Left hindlimb (tissue), 1 donor: ENCODE measurements at places on chromosomes 4 and X.

DNA sequence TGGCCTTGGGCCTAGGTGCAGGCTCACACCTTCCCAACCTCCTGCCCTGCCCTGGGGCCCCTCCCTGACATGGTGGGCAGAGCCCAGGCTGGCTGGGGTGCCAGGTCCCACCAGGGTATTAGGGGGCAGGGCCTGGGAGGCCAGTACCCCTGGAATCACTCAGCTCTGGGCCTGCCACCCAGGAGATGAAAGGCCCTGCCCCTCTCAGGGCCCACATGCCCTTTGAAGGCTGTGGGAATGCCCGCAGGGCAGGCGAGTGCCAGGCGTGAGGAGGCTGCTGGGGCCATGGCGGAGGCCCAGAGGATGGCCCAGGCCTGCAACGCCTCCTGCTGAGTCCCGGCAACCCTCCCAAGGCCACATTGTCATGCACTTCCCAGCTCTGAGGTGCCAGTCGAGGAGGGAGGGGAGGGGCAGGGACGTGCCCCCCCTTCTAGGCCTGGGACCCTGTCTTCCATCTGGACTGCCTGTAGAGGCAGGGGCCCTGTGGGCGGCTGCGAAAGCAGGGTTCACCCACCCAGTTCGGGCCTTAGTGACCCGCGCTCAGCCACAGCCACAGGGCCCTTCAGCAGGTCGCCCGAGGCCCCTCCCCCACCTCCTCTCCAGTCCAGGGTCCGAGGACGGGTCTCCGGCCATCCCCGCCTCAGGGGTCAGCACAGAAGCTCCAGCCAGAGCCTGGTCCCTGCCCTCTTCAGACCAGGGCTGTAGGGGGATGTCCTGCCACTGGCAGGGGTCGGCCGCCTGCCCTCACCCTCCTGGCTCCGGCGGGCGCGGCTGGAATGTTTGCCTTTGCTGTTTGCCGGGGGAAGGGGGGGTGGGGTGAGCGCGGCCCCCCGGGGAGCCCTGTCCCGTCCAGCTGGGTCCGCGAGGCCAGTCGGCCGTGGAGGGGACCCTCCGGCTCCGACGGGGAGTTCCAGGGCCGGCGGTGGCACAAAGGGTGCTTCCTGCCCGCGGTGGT is 26.7 kb upstream of the FGFR3 start:
- DNase-seq: no peak

GRCh38 chr4:93199492-93199891 is 629.1 kb upstream of the ATOH1 start:
- peak; percentile 27 for DNase-seq

DNA sequence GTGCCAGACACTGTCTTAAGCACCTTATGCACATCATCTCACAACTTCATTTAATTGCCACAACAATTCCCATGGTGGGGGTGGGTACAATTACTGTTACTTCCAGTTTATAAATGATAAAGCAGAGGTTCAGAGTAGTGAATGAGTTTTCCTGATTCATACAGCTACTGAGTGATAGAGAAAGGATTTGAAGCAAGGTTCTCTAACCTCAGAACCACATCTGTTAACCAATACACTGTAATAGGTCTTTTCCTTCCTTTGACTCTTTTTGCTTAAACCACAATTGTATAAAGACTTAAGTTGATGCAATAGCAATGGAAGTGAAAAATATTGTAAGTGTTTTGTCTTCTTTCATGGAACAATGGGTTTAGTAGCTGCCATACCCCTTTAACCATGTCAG is 43.5 kb upstream of the PAK3 start:
- no peak for DNase-seq

DNA sequence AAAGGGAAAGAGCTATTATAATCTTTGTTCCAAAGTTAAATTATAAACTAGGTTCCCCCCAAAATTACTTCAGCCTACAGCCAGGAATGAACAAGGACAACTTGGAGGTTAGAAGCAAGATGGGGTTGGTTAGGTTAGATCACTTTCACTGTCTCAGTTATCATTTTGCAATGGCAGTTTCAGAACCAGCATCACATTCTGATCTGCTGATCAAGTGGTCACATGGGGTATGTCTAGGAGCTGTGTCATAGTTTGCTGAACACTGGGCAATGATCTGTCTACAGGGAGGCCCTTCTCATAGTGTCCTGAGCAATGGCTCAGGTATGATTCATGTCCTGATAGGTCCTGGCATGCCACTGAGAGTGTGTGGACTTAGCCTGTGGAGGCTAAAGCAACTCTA is 41.6 kb upstream of the XIAP start:
- no peak for DNase-seq

DNA sequence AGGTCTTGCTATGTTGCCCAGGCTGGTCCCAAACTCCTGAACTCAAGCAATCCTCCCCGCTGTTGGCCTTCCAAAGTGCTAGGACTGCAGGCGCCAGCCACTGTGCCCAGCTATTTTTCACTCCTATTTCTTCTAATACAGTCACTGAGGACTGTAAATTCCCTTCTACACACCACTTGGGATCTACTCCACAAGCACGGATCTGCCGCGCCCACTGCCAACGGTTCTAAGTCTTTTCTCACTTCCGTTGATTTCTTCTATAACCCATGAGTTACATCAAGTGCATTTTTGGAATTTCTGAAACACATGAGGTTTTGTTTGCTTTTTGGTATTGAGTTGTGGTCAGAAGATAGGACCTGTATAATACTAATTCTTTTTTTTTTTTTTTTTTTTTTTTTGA is 48.6 kb downstream of the FAM53A start:
- DNase-seq: no peak

GRCh38 chr4:16067515-16067914 is 16.3 kb downstream of the PROM1 start:
- no peak for DNase-seq

DNA sequence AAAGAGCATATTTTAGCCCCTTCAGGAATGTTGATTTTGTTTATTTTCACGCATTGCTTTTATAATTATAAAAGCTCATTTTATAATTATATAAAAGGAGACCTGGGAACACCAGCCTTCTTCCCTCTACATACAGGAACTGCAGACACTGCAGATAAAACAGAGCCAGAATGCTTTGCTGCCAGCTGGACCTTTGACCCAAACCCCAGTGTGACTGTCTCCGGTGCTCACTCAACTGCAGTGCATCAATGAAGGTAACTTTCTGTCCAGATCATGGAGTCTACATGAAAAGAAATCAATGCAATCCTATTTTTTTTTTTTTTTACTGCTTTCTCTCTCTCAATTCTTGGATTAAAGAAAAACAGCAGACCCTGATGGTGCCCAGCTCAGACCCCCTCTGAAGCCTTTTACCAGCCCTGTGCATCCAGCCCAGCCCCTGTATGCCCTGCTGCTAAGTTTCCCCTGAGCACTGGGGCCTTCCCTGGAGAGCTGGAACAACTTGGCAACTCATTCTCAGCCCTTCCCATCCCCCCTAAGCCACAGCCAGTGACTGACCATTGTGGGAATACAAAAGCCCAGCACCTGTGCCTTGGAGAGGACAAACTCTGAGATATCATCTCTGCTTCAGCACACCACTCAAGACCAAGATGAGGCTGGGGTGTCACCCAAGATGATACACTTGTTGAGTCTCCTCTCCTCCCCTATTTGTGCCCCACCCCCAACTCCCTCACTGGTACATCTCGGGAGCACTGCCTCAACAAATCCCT is 182.1 kb downstream of the EVC2 start:
- no peak for DNase-seq

DNA sequence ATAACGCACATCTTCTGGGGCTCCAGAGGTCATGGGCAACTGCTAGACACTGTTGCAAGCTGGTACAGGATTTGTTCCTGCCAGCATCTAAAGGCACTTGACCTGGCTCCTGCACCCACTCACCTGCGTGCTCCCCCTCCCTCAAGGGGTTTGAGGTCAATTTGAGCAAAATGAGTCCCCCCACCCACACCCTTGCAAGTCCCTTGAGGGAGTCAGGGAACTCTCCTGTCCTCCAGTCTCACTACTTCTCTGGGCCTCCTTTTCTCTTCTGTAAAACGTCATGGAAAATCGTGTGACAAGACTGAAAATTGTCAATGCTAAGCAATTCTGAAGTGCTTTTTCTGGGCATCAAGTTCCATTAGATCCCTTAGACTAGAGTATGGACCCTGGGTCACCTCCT is 39.9 kb upstream of the PGK1 start:
- no peak for DNase-seq

DNA sequence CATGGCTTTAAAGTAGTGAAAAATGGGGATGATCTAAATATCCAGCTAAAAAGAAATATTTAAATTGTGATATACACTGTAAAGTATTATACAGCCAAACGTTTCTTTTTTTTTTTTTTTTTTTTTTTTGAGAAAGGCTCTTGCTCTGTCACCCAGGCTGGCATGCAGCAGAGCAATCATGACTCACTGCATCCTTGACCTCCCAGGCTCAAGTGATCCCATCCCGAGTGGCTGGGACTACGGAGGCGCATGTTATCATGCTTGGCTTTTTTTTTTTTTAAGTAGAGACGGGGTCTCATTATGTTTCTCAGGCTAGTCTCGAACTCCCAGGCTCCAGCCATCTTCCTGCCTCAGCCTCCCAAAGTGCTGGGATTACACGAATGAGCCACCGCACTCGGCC is 17.1 kb downstream of the SMIM14 start:
- DNase-seq: no peak
